EL (cell line): ENCODE measurements at places on chromosomes 3 and 15.
A peak's percentile ranks its signal among the peaks of the same experiment; 100 is the strongest.

GRCh38 chr15:58777107-58777506, 6.0 kb downstream of the MINDY2 start:
- DNase-seq = no peak

- DNase-seq = no peak
Observed at GRCh38 chr15:90684281-90684680, 32.9 kb upstream of the BLM start.

GRCh38 chr3:31911643-31912042, 69.4 kb downstream of the OSBPL10 start:
- no peak for DNase-seq

- no peak for DNase-seq
Observed at GRCh38 chr15:46034755-46035154, 399.9 kb downstream of the SQOR start.

DNA sequence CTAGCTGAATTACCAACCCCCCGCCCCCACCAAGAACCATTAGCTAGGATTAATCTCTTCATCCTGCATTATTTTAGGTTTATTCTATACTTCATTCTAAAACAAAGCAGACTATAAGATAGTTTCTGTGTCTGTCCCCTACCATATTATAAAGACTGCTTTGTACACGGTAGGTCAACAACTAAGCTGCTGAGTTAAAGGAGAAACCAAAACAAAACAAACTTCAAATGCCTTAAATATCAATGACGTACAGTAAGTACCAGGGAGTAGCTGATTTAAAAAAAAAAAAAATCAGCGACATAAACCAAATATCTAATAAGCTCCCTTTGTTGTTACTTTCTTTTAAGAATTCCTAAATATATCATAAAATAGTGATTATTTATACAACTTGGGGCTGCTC, 7.8 kb upstream of the VGLL4 start:
- no peak for DNase-seq

DNA sequence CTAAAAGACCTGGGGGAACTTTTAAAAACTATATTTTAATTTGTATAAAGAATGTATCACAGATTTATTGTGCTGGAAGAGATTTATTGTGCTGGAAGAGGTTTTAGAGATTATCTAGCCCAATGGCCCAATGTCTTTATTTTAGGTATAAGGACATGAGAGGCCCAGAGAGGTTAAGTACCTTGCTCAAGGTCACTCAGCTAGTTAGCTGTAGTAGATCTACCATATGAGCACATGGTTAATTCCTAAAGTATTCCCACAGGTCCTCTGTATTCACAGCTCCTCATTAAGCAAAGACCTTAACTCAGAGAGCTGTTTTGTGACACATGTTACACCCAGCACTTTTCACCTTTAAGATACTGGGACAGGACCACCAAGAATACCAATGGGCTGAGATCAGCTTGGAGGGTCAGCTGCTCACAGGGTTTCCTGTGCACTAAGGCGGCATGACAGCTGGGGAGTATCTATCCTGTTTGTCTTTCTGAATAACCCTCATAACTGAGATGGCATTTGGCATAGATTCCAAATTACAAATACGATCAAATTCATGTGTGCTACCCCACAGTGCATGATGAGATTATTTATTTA, 143.1 kb upstream of the TBL1XR1 start:
- peak; percentile 41 for DNase-seq
